ENCODE measurements at places on chromosomes 6 and 20. TPM values are rescaled to one million over a fixed set of nuclear protein-coding genes. Genes with fewer than 3 reads are reported as not detected.

The RBPJL gene
- total RNA-seq = not detected

The TCF19 gene
- 88.0 TPM for total RNA-seq

The SNX21 gene
- total RNA-seq = 1.4 TPM

The RHAG gene
- total RNA-seq = not detected

The CD93 gene
- 0.82 TPM for total RNA-seq

The TMEM14B gene
- 99.3 TPM for total RNA-seq

The TNFAIP3 gene
- total RNA-seq = 284 TPM

The DHX35 gene
- 12.0 TPM for total RNA-seq

The PRR18 gene
- total RNA-seq = not detected

The TFAP2B gene
- not detected for total RNA-seq

The RIPPLY2 gene
- not detected for total RNA-seq

The ZBP1 gene
- 1.4 TPM for total RNA-seq

The DPPA5 gene
- total RNA-seq = not detected

The MTFR2 gene
- 28.9 TPM for total RNA-seq

The MOXD1 gene
- total RNA-seq = not detected

The ZSCAN23 gene
- 1.9 TPM for total RNA-seq

The CCM2L gene
- not detected for total RNA-seq

The SLC26A8 gene
- not detected for total RNA-seq

The MRAP2 gene
- total RNA-seq = not detected

The SCRT2 gene
- total RNA-seq = not detected

The METTL24 gene
- not detected for total RNA-seq

The VTA1 gene
- total RNA-seq = 55.6 TPM

The LCA5 gene
- total RNA-seq = 0.32 TPM
